ENCODE measurements at places on chromosomes 3 and 15.

DNA sequence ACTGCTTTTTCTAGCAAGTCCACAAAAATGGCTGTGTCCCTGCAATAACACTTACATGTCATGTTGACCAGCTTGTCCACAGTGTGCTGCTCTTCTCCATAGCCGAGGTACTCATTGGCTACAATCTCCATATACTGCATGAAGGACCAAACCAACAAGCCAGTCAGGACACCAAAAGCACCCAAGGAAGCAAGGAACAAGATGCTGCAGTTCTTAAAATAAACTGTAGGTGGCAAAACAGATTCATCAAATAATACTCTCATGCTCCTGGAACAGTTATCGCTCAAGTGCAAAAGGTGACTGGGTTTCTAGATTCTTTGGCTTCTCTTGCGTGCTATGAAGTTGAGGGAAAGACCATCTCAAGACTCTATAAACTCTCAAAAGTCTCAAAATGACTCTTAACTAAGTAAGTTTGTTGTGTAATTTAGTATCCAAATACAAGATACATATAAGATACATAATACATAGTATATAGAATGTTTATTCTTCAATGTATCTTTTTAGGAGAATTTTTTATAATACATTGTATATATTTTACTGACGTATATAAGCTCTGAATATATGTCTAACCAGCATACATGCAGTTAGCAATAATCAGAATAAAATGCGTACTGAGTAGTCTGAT lies 57.0 kb downstream of the NEK10 start:
- peak; percentile 66 for DNase-seq

GRCh38 chr3:167057581-167057980 lies 322.5 kb downstream of the ZBBX start:
- no peak for DNase-seq

GRCh38 chr3:122094693-122095092 lies 39.5 kb downstream of the CD86 start:
- DNase-seq, result no peak

DNA sequence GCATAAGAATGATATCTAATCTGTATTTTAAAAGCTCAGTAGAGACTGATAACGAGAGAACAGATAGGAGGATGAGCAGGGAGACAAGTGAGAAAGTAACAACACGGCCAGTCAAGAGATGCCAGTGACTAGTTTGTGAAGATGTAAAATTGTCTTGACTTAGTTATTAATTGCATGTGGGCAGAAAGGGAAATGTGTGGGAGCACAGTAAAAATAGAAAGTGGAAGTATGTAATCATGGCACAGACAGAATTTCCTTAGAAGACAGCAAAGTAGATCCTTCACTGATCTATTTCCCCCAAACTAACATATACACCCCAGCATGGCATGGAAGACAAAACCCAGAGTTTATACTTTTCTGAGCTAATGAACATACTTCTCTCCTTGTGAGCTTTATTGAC lies 344.5 kb downstream of the FGF12 start:
- DNase-seq, result no peak

DNA sequence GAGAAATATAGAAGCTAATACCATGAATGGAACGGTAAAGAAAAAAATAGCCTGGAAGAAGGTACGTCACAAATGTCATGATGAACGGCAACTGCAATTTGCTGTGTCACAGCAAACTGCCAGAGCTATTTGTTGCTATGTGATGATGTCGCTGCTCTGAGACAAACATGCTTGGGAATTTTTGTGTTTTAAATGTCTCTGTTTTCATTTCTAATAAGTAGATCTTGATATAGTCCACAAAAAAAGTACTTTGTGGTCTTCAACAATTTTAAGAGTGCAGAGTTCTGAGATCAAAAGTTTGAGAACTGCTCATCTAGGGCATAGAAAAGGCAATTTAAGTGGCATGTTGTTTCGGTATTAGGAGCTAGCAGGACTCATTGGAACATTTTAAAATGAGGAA lies 4.3 kb upstream of the NR1D2 start:
- DNase-seq, result no peak

DNA sequence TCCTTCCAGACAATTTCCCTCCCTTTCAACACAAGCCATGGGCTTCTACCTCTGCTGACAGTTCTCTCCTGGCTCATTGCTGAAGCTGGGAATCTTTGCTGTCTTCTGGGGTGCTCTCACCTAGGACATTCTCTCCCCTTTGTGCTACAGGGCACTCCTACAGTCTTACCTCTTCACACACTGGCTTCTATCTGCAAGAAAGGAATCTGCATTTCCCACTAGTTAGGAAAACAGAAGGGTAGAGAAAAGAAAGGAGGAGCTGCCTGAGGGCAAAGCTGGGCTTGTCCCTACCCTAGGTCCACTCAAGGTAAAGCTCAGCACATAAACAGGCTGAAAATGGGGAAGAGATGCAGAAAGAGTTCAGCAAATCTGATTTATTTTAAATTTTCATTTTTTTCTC lies 5.6 kb upstream of the ARGFX start:
- no peak for DNase-seq

DNA sequence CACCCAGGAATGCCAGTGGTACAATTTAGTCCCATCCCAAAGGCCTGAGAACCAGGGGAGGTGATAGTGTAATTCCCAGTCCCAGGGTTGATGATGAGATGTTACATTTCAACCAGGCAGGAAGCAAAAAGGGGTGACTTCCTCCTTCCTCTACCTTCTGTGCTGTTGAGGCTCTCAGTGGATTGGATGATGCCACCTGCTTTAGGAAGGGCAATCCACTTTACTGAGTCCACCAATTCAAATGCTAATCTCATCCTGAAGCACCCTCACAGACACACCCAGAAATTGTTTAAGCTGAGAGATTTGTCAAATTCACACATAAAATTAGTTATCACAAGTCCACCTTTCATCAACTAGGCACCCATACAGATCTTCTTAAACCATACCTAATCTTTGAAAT lies 418.5 kb upstream of the GOLIM4 start:
- no peak for DNase-seq

DNA sequence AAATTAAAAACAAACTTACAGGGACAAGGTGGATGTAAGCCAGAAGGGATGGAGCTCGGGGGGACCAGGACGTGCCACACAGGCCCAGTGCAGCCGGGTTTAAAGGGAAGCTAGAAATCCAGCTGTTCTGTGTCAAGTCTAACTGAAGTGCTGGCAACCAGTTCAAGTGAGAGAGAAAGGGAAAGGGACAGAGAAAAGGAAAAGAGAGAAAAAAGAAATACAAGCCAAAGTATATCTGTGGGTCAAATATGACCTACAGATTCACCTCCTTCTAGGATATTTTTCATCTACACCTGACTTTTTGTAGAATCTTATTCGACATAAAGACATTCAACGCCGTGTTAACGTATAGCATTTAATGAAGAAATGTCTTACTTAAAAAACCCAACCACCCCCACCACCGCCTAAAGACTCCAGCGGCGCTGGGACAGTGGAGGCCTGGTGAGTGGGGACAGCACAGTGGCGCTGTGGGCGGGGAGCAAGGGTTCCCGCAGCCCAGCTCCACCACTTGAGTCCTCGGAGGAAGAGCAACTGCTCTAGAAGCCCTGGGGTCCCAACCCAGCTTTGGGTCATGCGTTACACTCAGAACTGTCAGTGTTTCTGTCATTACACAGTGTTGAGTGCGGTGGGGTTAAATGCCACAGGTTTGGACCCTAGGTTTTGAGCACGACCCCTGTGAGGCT lies 62.3 kb downstream of the CHSY1 start:
- no peak for DNase-seq

GRCh38 chr3:146218880-146219866 lies 31.7 kb downstream of the PLSCR4 start:
- no peak for DNase-seq

GRCh38 chr15:31571676-31572075 lies 245.0 kb downstream of the KLF13 start:
- DNase-seq, result no peak

DNA sequence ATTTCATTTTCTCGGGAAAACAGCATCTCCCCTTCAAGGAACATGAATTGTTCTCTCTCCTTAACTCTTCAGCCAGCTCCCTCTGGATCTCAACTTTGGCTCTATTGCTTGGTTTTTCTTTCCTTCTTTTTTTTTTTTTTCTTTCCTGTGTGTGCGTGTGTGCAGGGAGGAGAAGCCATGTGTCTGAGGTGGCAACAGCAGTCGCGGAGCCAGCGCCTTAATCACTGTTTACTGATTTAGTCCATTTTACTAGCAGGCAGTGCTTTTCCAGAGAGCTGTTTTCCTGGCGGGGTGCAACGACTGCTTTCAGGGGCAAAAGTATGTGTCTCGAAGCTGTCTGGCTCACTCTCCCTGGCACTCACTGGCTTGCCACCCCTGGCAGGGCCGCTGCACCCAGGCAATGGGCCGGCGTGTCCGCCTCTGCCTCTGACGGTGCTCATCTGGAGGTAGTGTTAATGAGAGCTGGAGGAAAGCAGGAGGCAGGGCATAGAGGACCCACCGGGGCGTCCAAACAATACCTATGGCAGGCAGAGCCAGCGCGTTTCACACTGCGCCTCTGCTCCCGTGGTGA lies 835.4 kb upstream of the NR2F2 start:
- DNase-seq, result no peak

- peak; percentile 81 for DNase-seq
Measured at GRCh38 chr15:65638681-65639089, 16.9 kb downstream of the SLC24A1 start.

GRCh38 chr15:92643849-92644815 lies 11.4 kb downstream of the FAM174B start:
- no peak for DNase-seq

DNA sequence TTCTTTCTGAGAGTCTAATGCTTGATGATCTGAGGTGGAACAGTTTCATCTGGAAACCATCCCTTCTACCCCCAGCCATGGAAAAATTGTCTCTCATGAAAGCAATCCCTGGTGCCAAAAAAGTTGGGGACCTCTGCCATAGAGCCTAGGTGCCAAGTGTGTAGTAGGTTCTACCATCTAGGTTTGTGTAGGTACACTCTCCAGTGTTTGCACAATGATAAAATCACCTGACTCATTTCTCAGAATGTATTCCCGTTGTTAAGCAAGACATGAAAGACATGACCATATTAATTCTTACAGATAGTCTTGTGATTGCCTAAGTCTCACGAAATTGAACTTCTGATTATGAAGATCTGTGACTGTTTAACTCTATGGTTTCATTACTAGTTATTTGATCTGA lies 68.6 kb downstream of the KAT2B start:
- DNase-seq, result no peak

DNA sequence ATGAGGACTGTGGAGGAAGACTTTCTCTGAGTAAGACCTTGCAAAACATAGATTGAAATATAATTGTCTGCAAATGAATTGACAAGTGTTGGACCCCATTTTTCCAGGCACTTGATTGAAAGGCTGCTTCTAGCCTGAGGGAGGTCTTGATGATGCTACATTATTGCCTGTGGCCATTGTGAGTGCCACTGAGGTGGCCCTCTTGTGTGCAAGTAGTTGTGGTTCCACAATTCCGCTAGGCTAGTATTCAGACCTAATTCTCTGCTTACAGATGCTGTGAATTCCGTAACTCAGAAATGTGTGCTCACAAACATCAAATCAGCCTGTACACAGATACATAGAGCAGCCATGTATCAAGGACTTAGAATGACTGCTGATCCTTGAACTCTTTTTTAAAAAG lies 34.7 kb downstream of the FNDC3B start:
- no peak for DNase-seq

GRCh38 chr3:177441813-177442646 lies 244.7 kb upstream of the TBL1XR1 start:
- DNase-seq, result no peak

DNA sequence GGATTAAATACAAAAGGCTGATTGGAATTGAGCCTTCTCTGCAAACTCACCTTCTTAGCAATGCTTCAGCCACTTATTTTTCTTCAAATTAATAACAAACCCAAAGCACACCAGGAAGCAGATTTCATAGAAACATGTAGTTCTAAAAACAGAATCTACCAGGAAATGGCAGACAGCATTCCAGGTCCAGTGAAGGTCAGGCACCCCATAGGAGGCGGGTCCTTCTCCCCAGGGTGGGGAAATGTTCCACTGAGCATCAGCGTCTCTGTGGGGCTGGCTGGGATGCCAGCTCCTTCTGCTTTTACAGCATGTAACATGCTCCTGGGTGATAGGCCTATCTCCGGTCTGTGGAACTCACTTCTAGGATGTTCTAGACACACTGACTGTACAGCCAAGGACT lies 49.2 kb downstream of the CTNNB1 start:
- DNase-seq, result no peak

DNA sequence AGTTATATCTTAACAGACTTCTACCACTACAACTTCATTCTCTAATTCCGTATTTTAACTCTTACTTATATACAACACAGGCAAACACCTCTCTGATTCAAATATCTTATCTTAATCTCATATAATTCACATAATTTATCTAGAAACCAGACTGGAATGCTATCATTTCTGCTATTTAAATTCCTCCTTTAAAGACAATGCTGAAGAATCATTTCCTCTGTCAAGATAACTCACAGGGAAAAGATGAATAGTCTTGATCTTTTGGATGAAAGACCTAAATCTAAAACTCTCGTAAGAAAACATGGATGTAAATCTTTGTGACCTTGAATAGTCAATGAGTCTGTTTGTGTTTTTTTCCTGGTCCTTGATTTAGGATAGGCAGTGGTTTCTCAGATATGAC lies 135.3 kb upstream of the PLXND1 start:
- no peak for DNase-seq

GRCh38 chr3:191379446-191379845 lies 49.1 kb upstream of the UTS2B start:
- no peak for DNase-seq

All from HuH-7 (cell line).